ENCODE measurements at places on chromosomes 11 and 22. TPM values are rescaled to one million over a fixed set of nuclear protein-coding genes. Genes with fewer than 3 reads are reported as not detected.

Gene SCGB1A1
- not detected for total RNA-seq

Gene KRTAP5-2
- not detected for total RNA-seq

Gene NPTXR
- total RNA-seq = 1.5 TPM

Gene FIBIN
- 178 TPM for total RNA-seq

Gene FJX1
- 19.6 TPM for total RNA-seq

Gene TTC9C
- total RNA-seq = 36.0 TPM

Gene DEFB131B
- total RNA-seq = not detected

Gene MRPL17
- total RNA-seq = 28.4 TPM
